GM12891 (cell line): ENCODE measurements at places on chromosomes 6 and 20.

DNA sequence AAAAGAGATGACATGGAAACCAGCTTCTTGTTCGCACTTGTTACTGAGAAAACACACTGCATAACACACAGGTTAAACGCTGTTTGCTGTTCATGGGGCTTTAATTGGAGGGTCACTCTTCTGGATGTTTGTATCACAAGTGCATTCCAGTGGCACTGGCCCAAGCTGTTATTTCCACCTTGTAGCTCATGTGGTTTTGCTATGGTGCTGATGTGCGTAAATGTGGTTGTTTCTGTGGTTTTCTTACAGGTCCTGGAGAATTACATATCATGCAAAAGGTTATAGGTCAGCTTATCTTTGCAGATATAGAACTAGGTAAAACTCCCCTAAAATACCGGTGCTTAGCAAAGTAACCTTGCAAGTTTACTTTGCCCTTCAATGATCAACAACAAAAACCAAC lies 89.3 kb upstream of the AHI1 start:
- no peak for DNase-seq

- DNase-seq = no peak
Measured at GRCh38 chr6:149890629-149891045, 7.3 kb downstream of the RAET1E start.

DNA sequence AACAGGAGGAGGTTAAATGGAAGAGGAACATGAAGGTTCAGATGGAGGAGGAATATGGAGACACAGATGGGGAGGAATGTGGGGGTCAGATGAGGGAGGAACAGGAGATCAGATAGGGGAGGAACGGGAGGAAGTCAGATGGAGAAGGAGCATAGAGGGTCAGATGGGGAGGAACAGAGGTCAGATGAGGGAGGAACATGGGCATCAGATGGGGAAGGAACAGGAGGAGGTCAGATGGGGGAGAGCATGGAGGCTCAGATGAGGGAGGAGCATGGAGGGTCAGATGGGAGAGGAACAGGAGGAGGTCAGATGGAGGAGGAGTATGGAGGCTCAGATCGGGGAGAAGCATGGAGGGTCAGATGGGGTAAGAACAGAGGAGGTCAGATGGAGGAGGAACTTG lies 290.6 kb downstream of the BMP7 start:
- no peak for DNase-seq

GRCh38 chr6:113598786-113599185 lies 258.4 kb upstream of the MARCKS start:
- no peak for DNase-seq

- no peak for DNase-seq
Measured at GRCh38 chr6:67221226-67221625, 1413.9 kb upstream of the ADGRB3 start.

DNA sequence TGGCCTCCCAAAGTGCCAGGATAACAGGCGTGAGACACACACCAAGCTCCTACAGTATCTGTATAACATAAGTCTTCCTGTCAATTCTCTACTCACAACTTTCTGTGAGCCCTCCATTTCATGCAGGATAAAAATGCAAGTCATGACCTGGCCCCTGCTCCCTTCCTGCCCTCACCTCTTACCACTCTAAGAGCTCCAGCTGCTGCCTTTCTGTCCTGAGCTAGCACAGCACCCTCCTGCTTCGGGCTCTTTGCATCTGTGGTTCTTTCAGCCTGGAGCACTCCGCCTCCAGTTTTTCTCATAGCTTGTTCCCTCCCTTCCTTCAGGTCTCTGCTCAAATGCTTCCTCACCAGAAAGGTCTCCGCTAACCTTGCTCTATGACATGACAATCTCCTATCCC lies 23.7 kb upstream of the TRPC4AP start:
- no peak for DNase-seq

DNA sequence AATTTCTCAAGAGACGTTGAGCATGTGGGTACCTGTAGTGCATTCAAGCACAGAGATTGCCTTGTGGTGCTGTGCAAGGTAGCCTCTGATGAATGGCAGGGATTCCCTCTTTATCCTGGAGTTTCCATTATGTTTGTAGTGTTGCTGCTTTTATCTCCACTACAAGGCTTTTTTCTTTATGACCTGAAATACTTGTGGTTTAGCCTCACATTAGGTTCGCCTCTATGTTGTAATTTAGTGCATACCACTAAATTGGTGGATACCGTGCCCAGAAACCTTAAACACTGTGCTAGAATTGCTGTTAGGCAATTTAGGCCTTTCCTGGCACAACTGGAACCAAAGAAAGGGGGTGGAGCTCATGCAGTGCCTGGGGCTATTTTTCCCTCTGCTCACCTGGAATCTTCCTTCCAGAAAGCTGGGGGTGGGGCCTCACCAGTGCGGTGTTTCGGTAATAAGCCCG lies 76.8 kb downstream of the NCOA7 start:
- DNase-seq = no peak

DNA sequence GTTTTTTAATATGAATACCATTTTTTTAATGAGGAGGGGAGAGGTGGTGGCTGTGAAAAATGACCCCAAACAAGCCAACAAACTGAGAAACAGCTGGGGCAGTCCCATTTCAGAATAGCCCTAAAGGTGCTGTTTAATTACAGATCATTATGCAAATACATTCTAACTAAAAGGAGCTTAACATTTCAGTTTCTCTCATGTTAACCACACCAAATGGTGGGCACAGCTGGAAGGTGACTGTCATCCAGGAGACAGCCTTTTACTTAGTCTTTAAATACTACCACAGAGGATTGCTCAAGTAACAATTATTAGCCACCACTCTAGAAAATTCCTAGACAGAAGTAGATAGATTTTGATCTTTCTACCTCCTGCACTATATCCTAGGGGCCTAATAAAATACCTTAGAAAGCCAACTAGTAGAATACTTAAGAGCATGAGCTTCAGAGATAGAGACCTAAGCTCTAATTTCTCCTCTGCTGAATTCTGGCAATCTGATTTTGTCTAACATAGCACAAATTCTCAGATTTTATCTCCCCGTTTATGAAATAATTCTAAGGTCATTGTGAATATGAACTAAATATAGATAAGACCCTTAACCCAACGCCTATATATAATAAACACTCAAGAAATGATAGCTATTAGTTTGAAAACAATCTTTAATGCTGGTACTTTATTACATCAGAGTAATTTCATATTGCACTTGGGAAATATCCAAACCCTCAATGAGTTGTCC lies 615.1 kb upstream of the NRSN1 start:
- no peak for DNase-seq

GRCh38 chr20:21103582-21104465 lies 2.3 kb downstream of the LINC00237 start:
- DNase-seq = no peak

DNA sequence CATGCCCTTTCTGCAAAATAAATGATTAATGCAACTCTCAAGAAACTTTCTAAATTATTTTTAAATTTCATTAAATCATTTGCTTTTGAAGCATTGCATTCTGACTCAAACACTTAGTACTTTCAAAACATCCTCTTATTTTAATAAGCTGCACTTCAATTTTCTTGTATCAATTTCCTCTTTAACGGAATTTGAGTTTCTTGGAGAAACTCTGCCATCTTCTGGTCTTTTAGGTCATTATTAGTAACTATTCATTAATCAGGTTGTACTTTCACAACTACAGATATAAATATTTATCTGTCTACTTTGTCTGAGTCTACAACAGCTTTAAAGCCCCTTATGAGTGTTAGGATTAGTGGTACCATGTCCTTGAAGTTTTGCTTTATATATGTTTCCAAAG lies 30.2 kb downstream of the TMX4 start:
- no peak for DNase-seq

GRCh38 chr20:57118107-57118769 lies 148.2 kb downstream of the BMP7 start:
- DNase-seq = no peak

DNA sequence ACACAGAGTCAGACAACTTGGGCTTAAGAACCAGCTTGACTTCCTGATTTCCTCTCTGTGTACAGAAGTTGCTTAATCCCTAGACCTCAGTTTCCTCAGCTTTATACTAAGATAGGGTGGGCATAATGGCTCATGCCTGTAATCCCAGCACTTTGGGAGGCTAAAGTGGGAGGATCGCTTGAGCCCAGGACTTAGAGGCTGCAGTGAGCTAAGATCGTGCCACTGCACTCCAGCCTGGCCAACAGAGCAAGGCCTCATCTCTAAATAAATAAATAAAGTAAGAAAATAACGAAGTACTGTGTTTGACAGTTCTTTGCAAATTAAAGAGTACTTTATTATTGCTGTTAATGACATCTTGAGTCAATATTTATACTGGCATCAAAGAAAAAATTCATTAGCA lies 41.7 kb downstream of the CNKSR3 start:
- no peak for DNase-seq

DNA sequence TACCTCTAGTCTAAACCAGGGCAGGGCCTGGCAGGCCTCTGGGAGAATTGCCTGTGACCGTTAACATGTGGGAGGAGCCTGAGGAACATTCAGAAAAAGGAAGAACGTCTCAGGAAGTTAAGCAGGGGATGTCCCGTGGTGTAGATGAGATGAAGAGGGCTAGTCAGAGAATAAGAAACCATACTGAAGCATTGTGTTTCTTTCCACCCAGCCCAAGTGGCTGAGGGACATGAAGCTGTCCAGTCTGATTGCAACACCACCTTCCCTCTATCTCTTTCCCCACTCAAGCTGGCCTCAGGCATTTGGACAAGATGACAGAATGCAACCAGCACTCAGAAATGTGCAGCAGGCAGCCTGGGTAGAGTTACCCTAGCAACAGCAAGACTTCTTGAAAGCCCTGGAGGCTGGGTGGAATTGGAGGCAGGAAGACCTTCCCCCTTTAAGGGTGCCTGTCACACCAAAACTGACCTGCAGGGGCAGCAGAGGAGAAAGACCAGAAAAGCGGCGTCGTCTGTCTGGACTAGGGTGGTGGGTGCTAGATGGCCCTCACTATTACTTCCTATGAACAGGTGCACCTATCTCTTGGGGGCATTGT lies 186.1 kb downstream of the UNC5CL start:
- no peak for DNase-seq

- DNase-seq = no peak
Measured at GRCh38 chr20:56442389-56443365, 25.8 kb upstream of the RTF2 start.

DNA sequence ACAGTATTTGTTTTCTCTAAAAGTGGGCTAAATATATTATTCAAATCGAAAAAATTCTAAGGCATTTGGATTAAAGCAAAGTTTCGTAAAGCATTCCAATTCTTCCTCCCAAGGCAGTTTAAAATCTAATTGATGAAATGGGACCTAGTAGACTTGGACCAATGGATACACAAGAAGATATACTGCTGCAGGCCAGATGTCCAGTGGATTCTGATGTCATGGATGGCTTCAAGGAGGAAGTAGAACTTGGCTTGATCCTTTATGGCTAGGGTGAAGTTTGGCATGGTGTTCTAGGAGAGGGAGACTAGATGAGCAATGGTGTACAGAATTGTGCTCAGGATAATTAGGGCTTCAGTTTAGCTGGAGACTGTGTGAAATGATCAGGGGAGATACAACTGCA lies 559.5 kb upstream of the MMS22L start:
- DNase-seq = no peak
